ENCODE measurements at places on chromosomes 11 and 22.

DNA sequence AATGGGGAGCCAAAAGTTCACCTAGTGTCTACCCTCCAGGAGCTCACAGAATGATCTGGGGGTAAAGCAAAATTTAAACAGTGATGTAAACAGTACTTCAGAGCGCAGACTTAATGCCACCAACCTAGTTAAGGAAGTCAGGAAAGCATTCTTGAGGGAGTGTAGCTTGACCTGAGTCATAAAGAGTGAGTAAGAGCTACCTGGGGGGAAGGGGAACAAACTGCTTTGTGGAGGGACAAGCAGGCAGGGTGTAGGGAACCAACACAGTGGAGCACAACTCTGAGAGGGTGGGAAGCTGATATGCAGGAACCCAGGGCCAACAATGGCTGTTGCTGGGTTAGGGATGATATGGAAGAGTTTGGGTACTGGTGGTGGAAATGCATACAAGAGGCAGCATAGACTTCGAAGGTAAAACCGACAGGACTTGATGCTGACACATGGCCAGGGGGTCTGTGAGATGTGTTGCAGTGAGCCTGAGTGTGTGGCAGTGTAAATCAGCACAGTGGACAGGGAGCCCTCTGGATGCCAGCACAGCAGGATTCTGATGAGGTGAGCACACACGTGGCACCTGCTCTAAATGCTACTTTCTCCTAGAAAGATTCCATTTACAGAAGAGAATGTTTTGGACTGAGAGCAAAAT, 58.3 kb upstream of the CYP2D6 start:
- peak; percentile 86 for DNase-seq

DNA sequence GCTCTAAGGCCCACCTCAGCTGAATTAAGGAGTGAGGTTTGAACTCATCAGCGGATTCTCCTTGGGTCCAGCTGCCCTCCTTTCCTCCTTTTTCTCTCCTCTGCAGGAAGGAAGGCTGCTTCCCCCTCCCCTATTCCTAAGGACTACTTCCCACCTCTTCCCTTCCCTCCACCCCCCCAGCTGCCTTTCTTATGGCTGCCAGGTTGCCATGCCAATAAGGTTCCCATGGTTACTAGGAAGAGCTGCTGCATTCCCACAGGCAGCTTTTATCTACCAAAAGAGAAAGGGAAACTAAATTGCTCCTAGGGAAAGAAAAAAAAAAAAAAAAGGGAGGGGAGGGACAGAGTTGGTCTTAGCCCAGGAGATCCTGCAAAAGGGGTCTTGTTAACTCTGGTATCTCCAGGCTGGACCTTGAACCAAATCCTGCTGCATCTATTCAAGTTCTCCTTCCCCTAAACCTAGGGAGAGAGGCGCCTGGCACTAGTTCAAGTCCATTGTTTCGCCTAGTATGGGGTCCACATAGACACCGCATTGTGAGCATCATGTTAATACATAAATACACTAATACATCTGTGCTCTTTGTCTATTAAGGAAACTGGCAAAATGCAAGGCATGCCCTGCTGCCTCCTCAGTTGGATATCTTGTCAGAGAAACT, 21.2 kb upstream of the FEZ1 start:
- no peak for DNase-seq

DNA sequence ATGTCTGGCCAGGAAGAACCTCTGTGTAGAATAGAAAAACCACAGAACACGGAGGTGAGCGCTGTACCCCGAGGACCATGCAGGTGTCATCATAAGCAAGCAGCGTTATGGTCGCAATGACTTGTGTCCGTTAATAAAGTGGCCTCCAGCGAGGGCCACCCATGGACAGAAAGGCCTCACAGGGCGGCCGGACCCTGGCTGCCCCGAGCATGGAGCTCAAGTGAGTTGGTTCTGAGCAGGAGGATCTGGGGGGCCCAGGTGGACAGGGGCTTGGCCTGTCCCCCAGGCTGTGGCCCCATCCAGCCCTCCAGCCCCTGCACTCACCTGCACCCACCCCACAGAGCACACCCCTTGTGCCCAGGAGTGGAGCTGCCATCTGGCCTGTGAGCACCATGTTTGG, 133.8 kb downstream of the BRD1 start:
- no peak for DNase-seq

GRCh38 chr11:121615501-121615900, 162.7 kb upstream of the SORL1-AS1 start:
- peak; percentile 58 for DNase-seq

GRCh38 chr11:47057365-47057764, 119.3 kb downstream of the ARFGAP2 start:
- DNase-seq = no peak

Data from bronchial epithelial cell (primary cell).